ENCODE measurements at places on chromosomes 4 and X. TPM values are rescaled to one million over a fixed set of nuclear protein-coding genes. Genes with fewer than 3 reads are reported as not detected.

The TMEM165 gene
- total RNA-seq: 169 TPM

The BBS7 gene
- total RNA-seq: 15.8 TPM

The STS gene
- total RNA-seq: 6.1 TPM

The CPZ gene
- not detected for total RNA-seq

DNA sequence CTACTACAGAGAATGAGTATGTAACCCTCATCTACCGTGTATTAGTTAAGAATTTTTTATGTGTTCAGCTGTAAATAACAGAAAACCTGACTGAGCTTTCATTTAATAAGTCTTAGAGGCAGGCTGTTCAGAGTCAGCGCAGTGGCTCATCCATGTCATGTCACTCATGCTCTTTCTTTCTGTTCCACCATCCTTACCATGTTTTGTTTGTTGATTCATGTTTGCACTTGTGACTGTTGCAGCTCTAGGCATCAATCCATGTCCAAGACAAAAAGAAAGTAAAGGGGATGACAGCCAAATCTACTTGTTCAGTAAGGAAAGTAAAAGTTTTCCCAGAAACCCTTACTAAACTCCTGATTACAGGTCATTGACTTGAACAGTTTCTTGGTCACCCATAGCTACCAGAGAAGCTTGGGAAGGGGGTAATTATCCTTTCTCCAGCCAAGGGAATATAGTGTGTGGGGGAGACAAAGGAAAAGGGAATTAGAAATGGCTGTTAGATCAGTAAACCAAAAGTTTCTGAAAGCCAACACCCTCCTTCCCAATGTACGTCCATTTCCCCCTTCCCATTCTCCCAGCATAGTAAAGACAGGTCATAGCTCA lies 9.0 kb downstream of the ART3 start:
- DNase-seq: no peak

DNA sequence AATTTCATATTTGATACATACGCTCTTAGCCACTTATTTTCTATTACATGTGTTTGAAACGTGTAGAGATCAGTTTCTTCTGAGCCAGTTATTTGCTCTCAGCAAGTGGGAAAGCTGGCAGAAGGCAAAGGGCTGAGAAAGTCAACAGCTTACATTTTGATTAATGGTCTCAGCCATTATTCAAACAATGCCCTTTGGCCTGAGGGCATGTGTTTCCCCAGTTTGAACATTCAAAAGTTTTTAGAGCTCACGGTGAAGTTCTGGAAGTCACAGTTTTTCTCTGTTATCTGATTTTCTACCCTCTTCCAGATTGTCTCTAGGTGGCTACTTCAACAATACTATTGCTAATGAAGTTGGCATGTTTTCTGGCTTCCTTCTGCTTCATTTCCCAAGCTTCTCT lies 591.8 kb upstream of the CPEB2 start:
- no peak for DNase-seq

GRCh38 chr4:165779950-165780670 lies 92.9 kb upstream of the TLL1 start:
- DNase-seq: no peak

DNA sequence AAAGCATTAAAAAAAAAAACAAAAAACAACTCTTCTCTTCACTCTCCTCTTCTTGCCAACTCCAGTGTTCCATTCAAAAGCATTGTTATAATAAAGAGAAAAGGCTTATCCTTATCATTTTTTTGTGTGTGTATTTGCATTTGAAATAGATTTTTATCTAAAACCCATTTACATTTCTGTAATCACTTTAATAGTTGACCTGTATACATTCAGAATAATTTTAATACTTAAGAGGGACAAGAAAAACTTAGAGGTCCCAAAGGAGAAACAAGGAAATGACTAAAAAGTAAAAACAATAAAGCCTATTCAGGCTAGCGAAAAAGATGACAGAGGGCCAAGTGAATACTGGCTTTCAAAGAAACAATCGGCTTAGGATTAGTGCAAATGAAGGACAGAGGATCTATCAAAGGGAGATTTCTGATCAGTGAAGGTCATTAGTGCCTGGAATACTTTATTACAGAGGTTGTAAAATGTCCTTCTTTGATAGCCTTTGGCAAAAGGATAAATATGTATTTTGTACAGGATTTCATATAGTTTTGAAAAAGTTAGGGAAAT lies 808.3 kb downstream of the RPA4 start:
- peak; percentile 45 for DNase-seq

- DNase-seq: no peak
Measured at GRCh38 chr4:168474660-168475320, 5.5 kb downstream of the DDX60L start.

Data from dermis blood vessel endothelial cell (primary cell).